ENCODE measurements at places on chromosomes 4 and X.

DNA sequence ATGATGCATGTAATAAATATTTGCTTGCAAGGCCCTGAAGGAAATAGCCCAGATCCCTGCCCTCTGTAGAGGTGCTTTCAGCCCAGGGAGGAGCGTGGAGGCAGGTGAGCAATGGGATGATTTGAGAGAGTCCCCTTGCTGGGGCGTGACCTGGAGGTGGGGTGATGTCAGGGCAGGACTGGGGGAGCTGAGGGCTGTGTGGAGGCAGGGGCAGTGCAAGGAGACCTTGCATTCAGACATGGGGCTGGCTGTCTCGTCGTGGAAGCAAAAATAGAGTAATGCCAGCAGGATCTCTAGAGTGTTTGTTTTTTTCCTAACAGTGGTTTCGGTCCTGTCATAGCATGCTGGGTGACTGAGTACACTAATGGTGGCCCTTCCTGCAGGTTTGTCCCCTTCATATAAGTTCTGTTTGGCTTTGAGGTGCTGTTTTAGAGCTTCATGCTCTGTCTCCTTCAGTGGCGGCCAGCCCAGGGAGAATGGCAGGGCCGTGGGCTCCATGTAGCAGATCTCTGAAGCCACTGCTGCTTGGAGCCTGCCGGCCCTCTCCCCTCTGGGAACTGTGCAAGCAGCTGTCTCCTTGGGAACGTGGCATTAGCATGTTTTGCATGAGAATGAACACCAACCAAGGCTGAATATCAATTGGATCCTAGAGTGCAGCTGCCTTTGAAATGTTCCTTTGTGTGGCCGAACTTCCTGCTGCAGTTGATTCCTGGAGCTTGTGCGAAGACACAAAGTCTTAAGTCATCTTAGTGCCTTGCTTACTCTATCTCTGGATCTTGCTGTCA, 39.3 kb upstream of the CLDN34 start:
- DNase-seq: no peak

DNA sequence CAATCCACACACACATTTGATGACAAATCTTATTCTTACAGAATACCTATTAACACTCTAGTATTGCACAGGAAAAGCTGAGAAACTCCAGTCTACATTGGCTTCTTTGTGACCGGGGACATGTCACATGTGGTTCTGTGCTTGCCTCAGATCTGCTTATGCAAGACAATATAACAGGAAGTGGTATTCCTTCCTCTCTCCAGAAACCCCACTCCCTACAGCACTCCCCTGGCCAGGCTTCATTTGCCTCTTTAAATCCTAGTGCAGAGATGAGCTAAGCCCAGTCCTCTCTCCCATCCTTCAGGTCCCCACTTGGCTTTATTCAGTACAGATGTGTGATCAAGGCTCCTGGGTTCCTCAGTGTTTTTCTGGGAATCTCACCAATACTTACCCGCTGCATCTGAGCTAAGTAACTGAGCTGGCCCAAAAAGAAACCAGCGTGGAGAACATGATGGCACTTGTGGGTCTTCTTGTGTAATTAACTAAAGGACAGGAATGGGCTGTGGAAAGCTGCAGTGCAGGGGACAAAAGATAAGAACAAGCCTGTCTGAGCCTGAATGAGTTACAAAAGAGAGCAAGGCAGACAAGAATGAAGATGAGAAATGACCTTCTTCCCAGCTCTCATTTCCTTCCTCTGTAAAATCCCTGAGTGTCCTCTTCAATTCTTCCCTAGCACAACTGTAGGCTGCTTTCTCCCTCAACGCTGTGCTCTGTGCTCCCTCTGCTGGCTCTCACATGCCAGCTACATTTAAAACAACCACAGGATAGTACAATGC, 105.6 kb downstream of the HNRNPD start:
- peak; percentile 15 for DNase-seq

DNA sequence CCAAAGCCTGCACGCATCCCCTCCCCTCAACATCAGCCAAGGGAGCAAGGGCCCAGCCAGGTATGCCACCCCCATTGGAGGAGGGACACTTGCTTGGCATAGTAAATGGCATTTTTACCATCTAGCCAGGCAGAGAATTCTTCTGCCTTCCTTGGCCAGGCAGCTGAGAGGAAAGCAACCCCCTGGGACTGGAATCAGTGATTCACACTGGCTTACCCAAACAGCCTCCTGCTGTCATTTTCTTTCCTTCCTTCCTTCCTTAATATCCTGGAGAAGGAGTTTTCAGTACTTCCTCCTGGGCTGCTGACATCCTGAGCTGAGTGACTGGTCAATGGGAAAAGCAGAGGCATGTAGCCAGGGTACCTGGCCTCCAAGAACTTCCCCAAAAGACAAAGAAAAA, 28.6 kb upstream of the KIAA1210 start:
- no peak for DNase-seq

DNA sequence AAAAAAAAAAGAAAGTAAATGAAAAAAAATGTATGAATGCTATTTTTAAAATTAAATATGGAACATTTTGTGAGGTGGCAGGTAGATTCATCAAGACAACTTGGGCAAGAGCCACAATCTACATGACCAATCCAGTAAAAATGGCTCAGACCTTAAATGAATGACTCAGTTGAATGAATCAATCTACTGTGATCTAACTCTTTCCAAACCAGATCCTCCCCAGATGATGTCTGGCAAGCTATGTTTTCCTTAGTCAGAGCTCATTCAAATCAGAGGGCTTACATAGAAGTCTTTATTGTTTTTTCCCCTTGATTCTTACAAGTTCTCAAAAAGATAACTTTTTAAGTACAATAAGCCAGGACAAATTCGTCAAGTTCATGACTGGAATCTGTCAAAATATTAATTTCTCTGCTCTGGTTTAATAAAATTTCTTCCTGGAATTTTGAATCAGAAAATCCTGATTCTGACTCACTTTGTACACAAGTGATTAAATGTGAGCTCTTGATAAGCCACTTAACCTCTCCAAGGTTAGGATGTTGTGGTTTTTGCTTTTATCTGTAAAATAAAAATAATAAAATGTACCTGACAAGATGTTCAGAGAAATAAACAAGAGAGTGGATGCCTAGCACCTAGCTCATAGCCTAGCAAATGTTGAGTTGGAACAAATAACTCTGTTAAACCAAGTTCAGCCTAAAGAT, 105.6 kb upstream of the SMIM31 start:
- DNase-seq: no peak

- DNase-seq: no peak
Measured at GRCh38 chr4:100982345-100982744, 365.0 kb downstream of the PPP3CA start.

DNA sequence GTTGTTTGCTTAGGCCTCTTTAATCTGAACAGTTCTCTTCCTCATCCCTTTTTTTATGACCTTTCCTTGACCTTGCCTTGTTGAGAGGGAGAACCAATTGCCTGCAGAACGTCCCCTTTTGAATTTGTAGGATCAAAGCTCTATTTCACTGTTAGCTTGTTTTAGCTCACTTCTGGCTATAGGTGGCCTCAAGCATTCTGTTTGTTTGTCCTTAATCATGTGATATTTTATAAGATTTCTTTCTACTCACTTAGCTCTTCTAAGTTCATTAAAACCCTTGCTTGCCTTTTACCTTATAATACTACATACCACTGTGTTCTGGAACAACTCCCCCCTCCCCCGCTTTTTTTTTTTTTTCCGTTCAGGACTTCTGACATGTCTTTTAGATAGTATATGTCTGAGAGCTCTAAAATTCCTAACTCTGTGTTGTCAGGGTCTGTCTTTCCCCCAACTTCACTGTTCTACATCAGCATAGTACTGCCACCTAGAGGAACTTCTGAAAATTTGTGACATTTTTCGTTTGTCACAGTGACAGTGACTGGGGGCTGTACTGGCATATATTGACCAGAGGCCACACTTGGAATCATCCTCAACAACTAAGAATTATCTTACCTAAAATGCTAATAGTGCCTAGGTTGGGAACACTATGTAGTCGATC, 128.5 kb downstream of the LARP7 start:
- DNase-seq: no peak

- DNase-seq: no peak
Measured at GRCh38 chrX:138771047-138771446, 59.5 kb upstream of the FGF13 start.

- DNase-seq: no peak
Measured at GRCh38 chr4:174859904-174860303, 30.9 kb upstream of the GLRA3 start.

- no peak for DNase-seq
Measured at GRCh38 chr4:156293657-156294297, 340.1 kb upstream of the CTSO start.

DNA sequence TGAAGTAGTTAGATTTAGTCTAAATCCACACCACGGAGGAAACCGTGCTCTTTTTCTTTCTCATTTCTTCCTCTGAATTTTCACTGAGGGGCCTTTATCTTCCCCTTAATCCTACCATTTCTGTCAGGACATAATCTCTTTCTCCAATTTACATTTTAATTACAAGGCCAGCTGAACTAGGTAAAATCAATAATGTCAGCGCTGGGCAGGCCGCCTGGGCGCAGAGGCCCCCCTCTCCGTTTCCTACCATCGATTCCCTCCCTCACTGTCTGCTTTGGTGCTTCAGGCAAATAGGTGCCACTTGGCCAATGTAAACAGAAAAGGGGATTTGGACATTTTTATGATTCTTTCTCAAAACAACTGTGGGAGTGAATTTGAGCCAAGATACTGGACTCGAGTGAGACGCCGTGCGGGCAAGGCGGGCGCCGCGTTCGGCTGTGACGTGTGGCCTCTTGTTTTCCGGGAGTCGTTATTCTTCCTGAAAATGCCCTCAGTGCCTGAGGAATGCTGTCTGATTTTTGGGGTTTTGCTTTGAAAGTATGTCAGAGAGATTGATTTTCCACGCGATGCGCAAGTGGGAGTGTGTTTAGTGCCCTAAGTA, 22.6 kb downstream of the UVSSA start:
- DNase-seq: no peak

DNA sequence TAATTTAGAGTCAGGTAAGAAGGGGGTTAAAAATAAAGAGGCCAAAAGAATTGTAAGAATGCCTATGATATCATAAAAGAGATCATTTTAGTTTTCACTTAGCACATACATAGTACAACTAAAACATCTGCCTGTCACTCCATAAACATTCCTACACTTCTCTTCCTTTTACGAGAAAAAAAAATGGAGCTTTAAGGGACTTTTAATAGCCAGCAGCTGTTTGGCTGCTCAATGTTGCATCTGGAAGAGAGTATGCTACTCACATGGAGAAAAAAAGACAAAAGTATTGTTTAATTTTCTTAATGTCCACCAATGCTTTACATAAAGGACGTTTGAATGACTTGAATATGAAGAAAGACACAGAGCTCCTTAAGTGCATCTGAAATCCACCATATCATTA, 48.7 kb upstream of the TNIP3 start:
- no peak for DNase-seq

GRCh38 chrX:10103023-10103422, 53.8 kb upstream of the CLCN4 start:
- no peak for DNase-seq

DNA sequence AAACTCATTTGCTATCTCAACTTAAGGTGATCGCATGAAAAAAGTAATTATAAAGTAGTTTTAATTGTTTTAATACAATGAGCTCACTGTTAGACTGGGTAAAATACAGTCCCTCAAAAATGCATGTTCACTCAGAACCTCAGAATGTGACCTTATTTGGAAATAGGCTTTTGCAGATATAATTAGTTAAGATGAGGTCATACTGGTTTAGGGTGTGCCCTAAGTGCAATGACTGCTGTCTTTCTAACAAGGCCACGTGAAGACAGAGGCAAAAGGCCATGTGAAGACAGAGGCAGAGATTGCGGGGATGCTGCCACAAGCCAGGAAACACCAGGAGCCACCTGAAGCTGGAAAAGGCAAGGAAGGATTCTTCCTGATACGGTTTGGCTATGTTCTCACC, 262.1 kb downstream of the NKX6-1 start:
- no peak for DNase-seq

GRCh38 chrX:155880586-155881157, 473 bp upstream of the VAMP7 start:
- DNase-seq: no peak

DNA sequence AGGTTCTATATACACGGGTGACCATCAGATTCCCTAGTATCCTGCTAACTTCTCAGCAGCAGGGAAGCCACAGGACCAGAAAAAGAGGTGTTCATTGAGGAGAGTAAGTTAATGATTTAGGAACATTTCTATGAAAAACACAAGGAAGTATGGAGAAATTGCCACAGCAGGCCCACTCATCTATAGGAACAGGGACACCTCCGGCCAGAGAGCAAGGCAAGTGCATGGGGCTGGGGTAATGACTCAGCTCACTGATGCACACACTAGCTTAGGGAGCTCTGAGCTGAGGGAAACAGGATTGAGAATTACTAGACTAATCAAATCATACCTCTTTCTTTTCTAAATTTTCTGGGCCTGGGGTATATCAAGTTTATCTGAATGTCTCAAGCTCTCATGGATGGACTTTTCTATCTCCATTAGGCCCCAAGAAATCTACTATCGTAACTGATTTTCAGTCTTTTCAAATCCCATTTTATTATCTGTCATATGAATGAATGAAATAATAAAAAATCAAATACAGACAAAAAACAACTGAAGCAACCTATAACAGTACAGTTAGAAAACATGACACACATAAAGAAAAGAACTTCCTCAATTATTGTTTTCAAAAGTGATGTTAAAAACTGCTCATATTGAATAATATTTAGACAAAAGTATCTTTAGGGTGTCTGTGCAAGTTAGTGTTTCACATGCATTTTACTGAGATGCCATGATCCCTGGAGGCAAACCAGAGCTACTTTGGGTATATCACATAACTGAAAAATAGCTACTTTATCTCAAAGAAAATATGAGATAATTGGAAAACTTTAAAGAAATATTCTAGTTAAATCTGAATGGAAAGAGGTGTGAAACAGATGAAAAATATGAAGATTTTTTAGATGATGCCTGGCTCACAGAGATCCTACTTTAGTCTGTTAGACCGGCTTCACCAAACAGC, 89.8 kb downstream of the FBXO8 start:
- DNase-seq: no peak

DNA sequence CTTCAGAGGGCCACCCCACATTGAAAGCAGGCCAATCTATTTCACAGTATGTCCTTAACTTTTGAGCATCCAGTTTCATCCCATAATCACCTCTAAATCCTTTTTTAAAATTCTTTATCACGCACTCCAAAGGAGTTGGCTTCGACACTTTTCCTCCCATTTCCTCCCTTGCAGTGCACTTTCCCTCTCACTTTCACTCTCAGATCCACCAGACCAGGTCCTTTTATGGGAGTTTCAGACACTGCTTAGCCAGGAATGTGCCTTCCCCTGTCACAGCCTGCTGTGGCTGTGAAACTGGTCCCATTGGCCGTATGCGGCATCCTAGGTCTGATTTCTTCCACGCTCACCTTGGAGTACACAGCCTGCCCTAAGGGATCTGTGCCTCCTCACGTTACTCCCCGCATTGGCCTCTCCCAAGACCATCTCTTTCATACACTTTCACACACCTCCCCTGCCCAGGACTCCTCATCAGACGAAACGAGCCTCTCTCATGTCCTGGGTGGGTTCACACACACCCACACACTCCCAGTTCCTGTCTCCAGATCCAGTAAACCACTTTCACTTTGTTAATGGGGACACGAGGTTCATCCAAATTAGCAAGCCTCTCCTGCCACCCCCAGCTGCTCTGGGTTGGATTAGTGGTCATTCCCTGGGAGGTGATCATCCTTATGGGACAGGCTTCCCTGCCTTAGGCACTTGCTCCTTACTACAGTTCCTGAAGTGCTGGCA, 10.0 kb upstream of the RHOXF2B start:
- no peak for DNase-seq

Measured in activated gamma-delta T cell treated with anti-CD3 and anti-CD28 coated beads, Interleukin-2, amount 50 U/mL, for 16 hours (primary cell).